ENCODE measurements at places on chromosomes 2 and 18. TPM values are rescaled to one million over a fixed set of nuclear protein-coding genes. Genes with fewer than 3 reads are reported as not detected.
A peak's percentile ranks its signal among the peaks of the same experiment; 100 is the strongest.

The EMILIN1 gene
- 0.44 TPM for polyA plus RNA-seq

The CPLX4 gene
- polyA plus RNA-seq: not detected

The GPR45 gene
- not detected for polyA plus RNA-seq

DNA sequence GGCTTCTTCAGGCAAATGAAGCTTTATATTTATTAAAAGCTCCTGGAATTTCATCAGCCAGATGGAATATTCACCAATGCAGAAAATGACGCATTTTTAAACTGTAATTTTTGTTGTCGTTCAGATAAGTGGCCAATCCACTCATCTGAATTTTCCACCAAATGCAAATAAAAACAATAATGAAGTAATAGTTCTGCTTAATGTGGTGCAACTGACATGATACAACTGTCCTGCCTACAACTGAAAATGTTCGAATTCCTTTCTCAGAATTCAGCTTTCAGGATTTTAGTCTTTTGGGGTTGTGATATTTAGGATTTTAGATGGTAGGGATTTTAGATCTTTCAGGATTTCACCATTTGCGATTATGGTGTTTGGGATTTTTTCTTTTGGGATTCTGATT is 27.1 kb upstream of the PUM2 start:
- DNase-seq: no peak

DNA sequence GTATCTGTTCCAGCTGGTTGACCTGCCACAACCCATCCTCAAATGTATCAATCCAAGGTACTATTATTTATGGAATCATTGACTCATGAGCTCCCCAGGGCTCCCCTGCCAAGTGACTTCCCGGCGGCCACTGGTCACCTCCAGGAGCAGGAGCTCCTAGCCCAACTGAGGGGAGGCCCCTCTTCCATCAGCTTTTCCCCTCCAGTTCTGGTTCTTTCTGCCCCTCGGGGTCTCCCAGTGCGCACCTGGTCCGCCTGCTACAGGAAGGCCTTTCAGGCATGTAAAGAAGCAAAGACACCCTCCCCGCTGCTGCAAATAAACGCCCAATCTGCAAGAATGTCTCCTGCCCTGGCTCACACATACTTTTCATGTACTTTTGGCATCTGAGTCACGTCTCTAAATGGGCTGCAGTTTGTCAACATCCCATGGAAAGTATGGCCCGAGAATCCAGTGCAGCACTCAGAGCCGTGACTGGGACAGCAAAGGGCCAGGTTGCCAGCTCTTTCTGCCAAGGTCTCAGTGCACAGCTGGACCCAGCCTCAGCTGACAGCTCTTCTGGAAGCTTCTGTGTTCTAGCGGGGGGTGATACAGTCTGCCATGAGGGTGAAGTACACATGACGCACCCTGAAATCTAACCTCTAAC is 41.4 kb downstream of the KLHL29 start:
- no peak for DNase-seq

GRCh38 chr18:53541924-53542323 is 682.5 kb downstream of the MBD2 start:
- no peak for DNase-seq

DNA sequence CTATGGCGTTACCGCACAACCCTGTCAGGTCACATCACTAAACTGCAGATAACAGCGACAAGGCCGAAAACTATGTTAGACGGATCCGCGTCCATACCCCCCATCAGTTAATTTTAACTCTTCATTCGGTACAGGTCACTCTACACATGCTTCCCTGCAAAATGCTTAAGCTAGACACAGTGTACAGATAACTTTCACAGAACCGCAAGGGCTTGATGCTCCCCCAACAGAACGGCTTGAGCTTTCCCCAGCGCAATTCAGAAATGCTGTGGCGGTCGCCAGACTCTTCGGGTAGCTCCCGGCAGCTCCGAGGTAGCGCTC is 283 bp upstream of the RBBP8 start:
- DNase-seq: peak; percentile 19

GRCh38 chr2:171958475-171958874 is 36.2 kb downstream of the HAT1 start:
- DNase-seq: peak; percentile 86

GRCh38 chr2:127032621-127033020 is 74.3 kb downstream of the BIN1 start:
- DNase-seq: no peak

DNA sequence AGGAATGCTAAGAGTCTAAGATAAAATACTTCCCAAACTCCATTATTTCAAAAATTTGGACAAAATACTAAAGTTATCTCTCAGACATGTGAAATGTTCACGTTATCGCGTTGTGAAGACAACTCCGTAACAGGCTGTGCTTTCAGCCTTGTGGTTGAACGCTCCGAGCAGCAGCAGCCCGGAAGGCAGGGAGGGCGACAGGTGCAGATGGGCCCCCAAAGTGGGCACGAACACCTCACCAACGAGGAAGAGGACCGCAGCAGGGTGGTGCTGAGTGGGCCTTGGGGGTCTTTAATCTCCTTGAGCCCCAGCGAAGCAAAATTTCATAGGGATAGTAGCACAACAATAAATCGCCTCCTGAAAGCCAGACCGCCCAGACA is 1.0 kb upstream of the FAM110C start:
- DNase-seq: no peak

- DNase-seq: no peak
These were observed 26.1 kb downstream of the SLC14A1 start for GRCh38 chr18:45749918-45750689.

- DNase-seq: no peak
These were observed 214.3 kb upstream of the APCDD1 start for GRCh38 chr18:10239991-10240634.

Data from CD14-positive monocyte (primary cell).